ENCODE measurements at places on chromosomes 6 and 20.

DNA sequence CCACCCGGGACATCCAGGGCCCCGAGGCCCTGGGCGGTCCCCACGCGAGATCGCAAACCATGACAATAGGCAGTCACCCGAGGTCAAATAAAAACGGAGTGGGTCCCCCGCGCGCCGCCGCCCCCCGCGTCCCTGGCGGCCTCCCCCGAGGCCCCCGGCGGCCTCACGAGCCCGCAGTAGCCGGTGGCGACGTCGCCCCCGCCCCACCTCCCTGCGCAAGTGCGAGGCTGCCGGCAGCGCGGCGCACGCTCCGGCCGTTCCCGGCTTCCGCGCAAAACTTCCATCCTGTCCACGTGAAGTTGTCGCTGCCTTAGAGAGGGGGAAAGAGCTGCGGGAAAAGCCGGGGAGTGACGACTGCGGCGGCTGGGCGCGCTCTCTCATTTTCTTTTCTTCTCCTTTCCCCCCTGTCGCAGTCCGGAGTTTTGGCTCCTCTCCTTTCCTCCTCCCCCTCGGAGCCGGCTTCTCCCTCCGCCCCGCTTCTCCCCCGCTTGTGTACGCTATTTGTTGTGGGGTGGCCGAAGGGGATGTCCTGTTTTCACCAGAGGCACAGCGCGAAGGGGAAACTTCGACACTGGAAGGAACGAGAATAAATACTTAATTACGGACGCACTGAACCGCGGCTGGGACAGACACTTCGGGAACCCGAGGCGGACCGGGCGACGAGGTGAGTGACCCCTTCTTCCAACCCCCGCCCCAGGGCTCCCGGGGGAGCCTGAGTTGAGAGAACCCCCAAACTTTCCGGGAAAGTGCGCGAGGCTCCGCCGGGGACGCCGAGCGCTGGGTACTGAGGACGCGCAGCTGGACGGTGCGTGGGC is at the start of gene EYA4:
Gene EYA4, plus strand, starts transcription at position 272 of the 815 bp plus-strand sequence. CDS start 33,424 bp downstream, outside the sequence.
- DNase-seq = peak; percentile 40

DNA sequence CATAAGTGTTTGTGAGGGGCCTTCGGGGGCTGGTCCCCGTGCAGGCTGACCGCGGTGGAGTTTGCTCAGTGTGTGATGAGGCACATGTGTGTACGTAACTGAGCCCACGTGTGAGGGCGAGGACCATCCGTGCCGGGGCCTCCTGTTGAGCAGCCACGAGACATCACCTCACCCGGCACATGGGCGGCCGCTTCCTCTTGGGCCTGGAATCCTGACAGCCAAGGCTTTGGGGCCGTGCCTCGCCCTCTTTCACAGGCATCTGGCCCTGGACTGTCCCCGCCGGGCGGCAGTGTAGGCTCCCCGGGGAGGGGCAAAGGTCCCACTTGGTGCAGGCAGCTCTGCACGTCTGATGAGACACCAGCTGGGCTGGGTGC is 202.3 kb downstream of the DLL1 start:
- DNase-seq = no peak

DNA sequence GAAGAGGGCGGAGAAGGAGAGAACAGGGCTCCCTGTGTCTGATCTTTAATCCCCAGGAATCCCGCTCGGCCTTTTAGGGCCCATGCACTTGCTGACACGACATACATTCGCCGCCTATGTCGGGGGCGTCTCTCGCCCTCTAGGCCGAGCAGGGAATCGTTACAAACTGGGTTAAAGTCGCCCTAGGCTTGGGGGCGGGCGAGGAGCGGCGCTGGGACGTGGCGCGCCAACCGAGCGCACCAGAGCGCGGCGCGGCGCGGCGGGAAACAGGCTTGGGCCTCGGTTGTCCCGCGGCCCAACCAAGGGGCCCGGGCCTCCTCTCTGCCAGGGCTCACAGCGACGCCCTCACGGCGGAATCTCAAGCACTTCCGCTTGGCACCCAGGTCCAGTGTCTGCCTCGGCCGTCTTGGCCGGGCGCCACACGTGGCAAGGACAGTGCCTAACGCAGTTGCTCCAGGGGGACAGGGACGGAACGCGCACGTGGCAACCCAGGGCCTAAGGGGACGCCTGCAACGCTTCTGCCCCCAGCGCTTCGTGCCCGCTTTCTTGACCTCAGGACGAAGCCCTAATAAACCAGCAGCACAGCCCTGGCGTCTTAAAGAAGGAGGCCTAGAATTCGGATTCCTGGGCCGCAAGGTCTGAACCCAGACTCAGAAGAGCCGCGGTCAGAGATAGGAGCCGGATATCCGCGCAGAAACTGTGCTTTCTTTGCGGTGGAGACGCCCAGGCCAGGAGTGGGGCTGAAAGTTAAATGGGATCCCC is 71.5 kb downstream of the NCR2 start:
- no peak for DNase-seq

- DNase-seq = no peak
Observed at GRCh38 chr6:83889621-83890020, 30.1 kb downstream of the CYB5R4 start.

DNA sequence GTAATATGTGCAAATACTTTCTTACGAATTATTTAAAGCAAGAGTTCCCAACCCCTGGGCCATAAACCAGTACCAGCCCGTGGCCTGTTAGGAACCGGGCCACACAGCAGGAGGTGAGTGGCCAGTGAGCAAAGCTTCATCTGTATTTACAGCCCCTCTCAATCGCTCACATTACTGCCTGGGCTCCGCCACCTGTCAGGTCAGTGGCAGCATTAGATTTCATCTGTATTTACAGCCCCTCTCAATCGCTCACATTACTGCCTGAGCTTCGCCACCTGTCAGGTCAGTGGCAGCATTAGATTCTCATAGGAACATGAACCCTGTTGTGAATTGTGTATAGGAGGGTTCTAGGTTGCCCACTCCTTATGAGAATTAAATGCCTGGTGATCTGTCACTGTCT is 142.0 kb downstream of the RNASET2 start:
- DNase-seq = no peak

DNA sequence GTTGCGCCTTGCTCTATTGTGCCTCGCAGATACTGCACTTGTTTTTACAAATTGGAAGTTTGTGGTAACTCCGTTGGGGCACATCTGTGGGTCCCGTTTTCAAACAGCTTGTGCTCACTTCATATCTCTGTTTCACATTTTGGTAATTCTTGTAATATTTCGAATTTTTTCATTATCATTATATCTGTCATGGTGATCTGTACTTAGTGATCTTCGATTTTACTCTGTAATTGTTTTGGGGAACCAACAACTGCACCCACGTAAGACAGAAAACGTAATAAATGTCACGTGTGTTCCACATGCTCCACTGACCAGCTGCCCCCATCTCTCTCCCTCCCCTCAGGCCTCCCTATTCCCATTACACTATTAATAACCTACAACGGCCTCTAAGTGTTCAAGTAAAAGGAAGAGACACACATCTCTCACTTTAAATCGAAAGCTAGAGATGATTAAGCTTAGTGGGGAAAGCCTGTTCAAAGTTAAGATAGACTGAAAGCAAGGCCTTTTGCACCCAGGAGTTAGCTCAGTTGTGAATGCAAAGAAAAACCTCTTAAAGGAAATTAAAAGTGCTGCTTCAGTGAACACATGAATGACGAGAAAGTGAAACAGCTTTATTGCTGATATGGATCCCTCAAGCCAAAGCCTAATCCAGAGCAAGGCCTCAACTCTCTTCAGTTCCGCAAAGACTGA is 26.9 kb downstream of the TTLL2 start:
- no peak for DNase-seq

- no peak for DNase-seq
Observed at GRCh38 chr6:41894366-41895299, 542 bp downstream of the USP49 start.

- DNase-seq = no peak
Observed at GRCh38 chr6:43013097-43013842, 476 bp downstream of the MEA1 start.

GRCh38 chr20:33977535-33977934 is 16.2 kb upstream of the RALY start:
- DNase-seq = no peak

- no peak for DNase-seq
Observed at GRCh38 chr20:57060407-57061050, 205.9 kb downstream of the BMP7 start.

DNA sequence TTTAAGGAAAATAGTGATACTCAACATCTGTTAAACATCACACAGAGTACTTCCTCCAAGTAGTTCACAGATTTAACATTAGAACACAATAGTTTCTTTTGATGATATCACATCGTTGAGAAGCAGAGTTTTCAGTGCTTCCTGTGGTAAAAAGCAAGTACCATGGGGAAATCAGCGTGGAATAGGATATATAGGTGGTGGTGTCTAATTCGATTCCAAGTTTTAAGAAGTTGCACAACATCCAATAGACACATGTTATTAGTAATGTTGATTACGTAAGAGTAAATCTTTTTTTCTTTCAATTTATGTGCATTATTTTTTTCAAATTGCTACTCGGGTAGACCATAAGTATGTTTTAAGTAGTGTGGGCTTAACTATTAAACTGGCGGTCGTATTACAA is 360.7 kb downstream of the NKAIN2 start:
- DNase-seq = no peak

DNA sequence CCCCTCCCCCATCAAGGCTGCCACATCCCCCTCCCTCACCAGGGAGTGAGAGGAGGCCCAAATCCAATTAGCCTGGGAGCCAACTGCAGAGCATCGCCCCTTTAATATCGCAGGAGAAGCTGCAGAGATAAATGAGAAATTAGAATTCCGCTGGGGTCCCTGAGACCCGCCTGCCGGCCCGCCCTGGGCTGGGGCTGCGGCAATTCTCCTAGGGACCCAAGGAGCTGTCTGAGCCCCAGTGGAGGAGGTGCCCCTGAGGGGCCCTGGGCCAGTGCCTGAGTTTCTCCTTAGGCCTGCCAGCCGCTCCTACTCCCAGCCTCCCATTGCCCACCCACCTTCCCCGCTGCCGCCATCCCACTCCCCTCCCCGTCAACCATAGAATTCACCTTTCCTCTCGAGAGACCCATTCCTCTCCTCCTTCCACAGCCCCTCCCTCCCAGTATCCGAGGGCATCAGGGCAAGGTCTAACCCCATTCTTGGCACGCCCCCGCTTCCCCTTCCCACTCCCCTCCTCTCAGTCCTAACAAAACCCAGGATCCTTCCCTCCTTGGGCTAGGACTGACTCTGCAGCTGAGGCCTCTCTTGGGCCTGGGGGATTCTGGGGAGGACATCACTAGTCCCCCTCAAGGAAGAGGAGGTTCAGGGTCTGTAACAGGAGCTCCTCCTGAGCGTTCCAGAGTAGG is 20.0 kb upstream of the CDH22 start:
- no peak for DNase-seq

DNA sequence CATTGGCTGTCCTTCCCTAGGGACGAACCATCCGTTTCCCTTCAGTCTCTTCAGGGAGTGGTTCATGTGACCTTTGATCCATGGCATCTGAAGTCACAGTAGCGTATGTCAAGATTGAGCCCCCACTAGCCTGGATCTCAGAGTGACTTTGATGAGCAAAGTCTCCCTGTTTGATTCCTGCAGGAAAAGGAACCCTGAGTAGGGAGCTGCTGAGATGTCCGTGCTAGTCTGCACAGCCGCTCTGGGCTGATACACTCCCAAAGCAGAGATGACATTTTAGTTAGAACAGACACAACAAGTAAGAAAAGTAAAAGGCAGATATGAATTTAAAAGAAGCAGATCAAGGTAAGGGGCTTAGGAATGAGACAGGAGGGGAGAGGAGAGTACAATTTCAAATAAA is 899.4 kb downstream of the C6orf118 start:
- DNase-seq = no peak

- no peak for DNase-seq
Observed at GRCh38 chr6:45430590-45431202, 53.0 kb upstream of the SUPT3H start.

- DNase-seq = peak; percentile 13
Observed at GRCh38 chr6:130670142-130670541, 157.1 kb upstream of the SMLR1 start.

DNA sequence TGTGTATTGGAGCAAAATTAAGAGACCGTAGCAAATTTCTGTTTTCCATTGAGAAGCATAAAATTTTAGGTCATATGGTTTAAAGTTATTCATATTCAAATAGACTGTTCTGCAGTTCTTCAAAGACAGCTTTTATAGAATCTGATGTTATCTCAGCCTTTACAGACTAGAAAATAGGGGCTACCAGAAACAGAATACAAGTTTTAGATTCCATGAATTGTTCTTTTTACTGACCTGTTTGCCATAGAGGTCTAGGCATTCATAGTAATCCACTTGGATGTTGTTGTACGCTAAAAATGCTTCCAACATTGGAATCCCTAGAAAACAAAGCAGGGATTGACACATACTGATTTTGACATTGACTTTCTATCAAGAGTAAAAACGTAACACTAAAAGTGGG is 47.3 kb upstream of the BTBD3 start:
- no peak for DNase-seq

GRCh38 chr6:36484736-36485135 is 41.9 kb downstream of the KCTD20 start:
- DNase-seq = no peak

DNA sequence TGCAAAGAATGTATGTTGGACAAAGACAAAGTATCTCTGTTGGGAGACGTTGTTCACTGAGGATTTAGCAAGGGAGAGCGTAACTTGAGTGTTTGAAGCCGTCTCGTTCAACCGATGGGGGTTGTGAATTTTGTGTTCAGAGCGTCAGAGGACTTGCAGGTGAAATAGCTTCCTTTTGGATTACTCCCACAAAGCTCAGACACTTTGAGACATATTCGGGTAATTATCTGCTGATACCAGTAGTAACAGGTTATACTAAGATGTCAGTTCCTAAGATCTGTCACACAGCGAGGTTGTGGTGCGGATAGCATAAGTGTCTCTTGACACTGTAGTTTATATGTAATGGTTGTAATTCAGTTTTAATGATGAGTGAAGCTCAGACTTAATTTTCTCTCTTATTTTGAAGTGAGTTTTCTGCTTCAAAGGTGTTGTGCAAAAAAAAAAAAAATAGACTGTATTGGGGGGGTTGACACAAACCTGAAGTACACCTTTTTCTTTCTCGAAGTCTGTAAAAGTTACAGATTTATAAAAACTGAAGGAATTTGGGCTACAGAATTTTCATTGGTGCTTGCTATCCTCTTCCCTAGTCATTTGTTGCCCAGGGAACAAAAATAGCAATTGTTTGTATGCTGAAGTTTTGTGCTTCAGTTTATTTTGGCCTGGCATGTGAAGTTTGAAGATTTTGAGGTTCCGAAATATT is 1.7 kb downstream of the ASXL1 start:
- DNase-seq = peak; percentile 27

- DNase-seq = no peak
Observed at GRCh38 chr20:36017048-36017951, 48.9 kb downstream of the CNBD2 start.

DNA sequence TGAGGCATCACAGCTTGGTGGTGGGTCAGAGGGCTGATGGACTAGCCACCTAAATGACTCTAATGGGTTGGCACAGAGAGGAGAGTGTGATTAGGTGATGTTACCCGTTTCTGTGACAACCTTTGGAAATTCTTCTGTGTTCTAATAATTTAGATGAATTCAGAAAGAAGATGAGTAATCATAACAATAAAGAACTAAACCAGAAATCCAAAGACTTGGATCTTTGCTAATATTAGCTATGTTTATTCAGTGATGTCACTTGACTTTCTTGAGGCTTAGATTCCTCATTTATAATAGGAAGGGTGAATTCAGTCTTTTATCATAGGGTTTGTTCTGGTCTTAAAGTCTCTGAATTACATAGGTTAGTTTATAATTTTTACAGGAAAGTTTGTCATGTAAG is 19.9 kb downstream of the CRYBG1 start:
- DNase-seq = no peak

Measured in pons (tissue), 1 donor.